ENCODE measurements at places on chromosomes 4 and X.

DNA sequence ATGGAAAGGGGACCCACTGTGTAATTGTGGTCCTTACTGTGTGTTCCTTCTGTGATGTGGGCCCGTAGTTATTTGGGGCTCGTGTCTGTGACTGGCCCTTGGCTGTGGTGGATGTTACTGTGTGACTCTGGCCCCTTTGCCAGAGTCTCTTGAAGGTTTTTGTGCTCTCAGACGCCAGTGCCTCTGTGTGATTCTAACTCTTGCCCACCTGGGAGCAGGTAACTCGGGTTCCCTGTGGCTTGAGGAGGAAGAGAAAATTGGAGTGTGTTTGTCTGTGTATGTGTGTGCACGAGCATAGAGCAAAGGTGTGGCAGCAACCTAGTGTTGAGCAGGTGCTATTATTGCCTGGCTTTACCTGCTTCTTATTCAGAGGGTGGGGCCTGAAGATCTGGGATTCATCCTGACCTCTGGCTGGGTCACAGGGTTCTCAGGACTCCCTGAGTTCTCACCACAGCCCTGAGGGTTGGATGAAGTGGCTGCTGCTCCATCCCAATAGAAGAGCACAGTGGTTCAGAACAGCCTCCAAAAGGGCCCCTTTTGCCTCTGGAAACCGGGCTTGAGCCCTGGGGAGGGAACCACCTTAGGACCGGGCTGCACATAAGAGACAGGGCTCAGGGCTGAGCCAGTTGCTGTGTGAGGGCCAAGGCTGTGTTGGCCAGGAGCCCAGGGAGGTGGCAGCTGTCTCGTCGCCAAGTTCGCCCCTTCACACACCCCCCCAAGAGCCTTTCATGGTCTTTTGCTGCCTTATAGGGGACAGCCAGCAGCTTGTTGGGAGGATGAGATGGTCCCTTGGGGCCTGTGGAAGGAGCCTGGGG, 1.3 kb downstream of the RBM10 start:
- peak; percentile 4 for DNase-seq

- no peak for DNase-seq
These were observed 12.6 kb downstream of the TENT5D start for GRCh38 chrX:80432863-80433262.

- no peak for DNase-seq
These were observed 143.0 kb downstream of the STIM2 start for GRCh38 chr4:27003642-27004113.

DNA sequence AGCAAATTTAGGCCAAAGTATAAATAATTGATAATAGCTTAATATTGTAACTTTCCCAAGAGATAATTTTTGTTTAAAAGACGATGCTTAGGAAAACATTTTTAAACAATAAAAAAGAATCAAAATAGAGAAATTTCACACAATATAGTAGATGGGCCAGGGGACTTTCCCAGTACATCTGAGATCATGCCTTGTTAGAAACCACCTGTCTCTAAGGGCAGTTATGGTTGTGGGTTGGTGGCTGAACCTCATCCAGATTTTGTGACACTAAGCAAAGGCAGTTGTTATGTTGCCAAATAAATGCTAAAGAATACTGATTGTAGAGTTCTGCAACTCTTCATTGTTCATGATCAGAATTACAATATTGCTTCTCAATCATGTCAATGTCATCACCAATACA, 270.6 kb downstream of the BANK1 start:
- no peak for DNase-seq

GRCh38 chr4:40301603-40302002, 33.5 kb upstream of the CHRNA9 start:
- DNase-seq = no peak

- no peak for DNase-seq
These were observed 62.4 kb downstream of the ZNF182 start for GRCh38 chrX:47941423-47941822.

- DNase-seq = no peak
These were observed 133.1 kb downstream of the KDR start for GRCh38 chr4:54992266-54992665.

GRCh38 chr4:150173432-150173861, 95.2 kb downstream of the DCLK2 start:
- DNase-seq = no peak

DNA sequence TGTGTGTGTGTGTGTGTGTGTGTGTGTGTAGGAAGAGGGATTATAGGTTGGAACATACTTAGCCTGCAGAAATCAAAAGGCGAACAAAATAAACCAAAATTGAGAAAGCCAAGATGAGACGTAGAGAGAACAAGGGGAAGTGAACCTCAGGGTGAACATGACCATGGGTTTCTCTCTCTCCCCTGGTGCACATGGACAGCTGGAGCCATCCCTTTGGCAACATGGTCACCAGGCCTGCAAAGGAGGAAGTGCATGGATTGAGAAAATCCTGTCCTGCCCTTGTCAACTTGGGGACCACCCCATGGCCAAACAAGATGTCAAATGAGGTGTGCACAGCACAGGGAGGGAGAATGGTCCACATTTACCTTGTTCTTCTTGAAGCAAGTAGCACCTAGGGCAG, 23.1 kb downstream of the LGI2 start:
- no peak for DNase-seq

GRCh38 chr4:92307181-92307580, 3.4 kb downstream of the GRID2 start:
- DNase-seq = no peak

- DNase-seq = no peak
These were observed 10.1 kb downstream of the SNX12 start for GRCh38 chrX:71057848-71058530.

DNA sequence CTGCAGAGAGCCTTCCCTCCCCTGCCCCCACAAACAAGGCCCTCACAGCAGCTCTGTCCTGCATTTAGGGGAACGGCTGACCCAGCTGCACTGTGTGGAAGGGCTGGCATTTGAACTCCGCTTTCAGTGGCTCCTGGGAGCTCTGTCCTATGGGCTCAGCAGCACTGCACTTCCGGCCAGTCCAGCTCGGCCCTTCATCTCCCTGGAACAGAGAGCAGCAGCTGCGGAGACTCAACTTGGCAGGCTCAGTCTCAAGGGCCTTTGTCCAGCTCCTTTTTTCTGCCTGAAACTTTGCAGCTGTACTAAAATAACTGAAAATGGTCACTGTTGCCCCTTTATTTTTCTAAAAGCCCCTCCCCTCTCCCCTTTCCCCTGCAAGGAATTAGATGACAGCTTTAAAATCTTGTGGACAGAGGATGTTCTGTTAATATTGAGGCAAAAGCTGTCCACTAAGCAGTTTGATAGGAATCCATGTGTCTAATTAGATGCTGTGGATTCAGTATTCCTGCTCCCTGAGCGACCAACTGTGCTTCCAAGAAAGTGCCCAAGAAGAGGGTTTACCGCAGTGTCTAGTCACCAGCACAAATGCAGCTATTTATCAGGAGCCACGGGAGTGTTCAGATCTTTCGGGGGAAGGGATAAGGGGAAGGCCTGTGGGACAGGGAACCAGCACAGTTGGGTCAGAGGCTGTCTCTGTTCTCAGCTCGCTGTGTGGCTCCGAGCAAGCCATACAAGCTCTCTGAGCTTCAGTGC, 133.1 kb downstream of the AFAP1 start:
- DNase-seq = no peak

DNA sequence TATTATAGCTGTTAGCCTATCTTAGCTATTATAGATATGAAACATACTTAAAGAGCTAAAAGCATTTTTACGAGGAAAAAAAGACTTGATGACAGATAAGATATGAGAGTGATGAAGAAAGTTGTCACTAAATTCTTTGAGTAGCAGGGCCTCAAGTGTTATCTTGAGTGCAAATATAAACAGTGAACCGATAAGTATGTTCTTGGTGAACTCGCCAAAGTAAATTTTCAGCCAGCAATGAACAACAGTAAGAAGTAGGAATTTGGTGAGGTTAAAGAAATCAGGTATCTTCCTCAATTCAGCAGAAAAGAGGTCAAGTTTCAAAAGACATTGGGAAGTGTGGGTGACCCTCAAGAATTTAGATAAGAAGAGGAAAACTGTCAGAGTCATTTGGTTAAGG, 471.8 kb upstream of the FTHL17 start:
- no peak for DNase-seq

GRCh38 chr4:2301225-2301642, 39.3 kb upstream of the MXD4 start:
- DNase-seq = no peak

GRCh38 chr4:115596265-115597001, 483.0 kb upstream of the NDST4 start:
- DNase-seq = no peak

- no peak for DNase-seq
These were observed 119.6 kb downstream of the CCSER1 start for GRCh38 chr4:90246816-90247215.

DNA sequence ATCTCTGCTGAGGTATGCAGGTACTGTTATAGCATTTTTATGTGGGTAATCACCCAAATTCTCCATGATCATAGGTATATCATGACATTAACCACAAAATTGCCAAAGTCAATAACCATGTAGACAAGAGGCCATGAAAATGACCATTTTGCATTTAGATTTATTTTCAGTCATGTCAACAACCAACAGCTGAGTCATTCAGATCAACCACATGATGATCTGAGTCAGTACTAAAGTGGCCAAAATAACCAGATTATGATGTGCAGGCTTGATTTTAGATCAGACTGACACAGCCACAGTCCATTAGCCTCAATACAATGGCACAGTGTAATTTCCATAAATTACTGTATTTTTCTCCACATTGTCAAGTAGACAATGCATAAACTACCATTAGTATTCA, 240.5 kb downstream of the GRIA3 start:
- peak; percentile 6 for DNase-seq

DNA sequence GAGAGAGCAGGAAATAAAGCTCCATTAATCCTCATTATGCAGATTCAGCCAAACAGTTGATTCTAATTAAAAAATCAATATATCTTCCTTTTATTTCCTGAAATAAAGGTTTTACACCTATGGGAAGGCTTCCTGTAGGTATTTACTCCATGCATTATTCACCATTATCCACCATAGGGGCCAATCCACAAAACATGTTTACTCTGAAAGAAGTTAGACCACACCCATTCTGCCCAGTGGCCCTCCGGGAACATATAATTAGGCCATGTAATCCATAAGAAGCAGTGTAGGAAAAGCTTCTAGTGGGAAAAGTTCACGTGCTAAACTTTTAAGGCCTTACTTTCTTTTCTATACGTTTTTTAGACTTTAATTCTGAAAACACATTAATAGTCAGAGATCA, 57.7 kb downstream of the SAT1 start:
- no peak for DNase-seq

DNA sequence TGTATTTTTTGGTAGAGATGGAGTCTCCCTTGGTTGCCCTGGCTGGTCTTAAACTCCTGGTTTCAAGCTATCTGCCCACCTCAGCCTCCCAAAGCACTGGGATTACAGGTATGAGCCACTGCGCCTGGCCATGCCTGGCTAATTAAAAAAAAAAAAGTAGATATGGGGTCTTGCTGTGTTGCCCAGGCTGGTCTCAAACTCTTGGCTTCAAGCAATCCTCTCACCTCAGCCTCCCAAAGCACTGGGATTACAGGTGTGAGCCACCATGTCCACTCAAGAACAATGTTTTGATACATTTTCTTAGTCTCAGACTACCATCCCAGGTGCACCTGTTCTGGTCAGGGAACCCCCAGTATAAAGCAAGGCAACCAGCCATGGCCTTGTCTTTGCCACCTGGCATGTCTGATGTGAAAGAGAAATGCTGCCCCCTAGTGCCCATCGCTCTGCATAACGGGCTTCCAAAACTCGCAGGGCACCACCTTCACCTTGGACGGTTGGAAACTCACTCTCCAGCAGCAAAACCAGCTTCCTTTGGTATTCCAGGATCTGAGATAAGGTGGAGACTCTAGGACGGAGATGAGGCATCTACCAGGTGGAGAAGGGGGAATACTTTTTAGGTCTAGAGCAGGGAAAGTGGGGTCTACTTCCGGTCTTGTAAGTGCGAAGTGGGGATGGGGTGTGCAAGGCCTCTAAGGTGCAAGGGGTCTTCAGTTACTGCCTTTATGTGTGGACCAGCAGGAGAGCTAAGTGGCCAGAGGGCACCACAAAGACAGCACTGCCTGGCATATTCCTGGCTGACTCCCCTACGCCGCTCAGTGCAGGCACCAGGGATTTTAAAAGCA, 47.7 kb upstream of the AFAP1 start:
- DNase-seq = peak; percentile 84

DNA sequence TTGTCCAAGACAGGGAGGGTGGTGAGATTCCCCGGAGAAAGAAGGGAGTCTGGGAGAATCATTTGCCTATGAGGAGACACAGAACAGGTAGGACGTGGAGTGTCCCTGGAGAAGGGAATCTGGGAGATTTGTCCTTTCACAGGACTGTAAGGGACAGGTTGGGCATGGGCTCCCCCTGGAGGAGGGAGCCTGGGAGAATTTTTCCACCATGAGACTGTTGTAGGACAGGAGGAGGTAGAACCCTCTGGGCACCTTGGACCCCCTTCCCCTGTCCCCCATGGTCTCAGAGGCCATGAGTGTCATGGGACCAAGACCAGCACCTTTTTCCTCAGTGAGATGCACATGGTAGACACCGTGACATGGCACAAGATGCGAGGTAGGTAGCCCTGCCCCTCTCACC, 2.8 kb downstream of the PORCN start:
- no peak for DNase-seq

DNA sequence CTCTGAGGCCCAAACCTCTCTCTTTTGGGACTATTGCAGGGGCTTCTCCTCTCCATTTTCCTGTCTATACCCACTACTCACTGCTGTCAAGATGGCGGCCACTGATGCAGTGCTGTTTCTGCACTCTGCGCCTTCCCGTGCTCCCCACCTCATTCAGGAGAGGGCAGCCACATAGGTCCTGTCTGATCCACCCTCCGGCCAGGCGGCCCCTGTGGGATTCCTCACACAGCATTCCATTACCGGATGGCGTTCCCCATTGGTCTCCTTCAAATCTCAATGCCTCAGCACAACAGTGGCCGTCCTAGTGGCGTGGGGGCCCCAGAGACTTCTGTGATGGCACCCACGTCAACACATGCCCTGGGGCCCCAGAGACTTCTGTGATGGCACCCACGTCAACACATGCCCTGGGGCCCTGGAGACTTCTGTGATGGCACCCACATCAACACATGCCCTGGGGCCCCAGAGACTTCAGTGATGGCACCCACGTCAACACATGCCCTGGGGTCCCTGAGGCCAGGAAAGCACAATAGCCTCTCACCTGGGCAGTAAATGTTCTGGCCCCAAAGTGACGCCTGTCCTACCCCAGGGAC, 7.3 kb downstream of the SPON2 start:
- no peak for DNase-seq

GRCh38 chr4:175616287-175616686, 195.8 kb downstream of the GPM6A start:
- no peak for DNase-seq

- DNase-seq = no peak
These were observed 4.2 kb downstream of the PDE6B start for GRCh38 chr4:629636-629914.

All from NCI-H1417 (cell line).